Heart left ventricle (tissue), 16 donors: ENCODE measurements at places on chromosomes 16 and 17.
A peak's percentile ranks its signal among the peaks of the same experiment; 100 is the strongest.

DNA sequence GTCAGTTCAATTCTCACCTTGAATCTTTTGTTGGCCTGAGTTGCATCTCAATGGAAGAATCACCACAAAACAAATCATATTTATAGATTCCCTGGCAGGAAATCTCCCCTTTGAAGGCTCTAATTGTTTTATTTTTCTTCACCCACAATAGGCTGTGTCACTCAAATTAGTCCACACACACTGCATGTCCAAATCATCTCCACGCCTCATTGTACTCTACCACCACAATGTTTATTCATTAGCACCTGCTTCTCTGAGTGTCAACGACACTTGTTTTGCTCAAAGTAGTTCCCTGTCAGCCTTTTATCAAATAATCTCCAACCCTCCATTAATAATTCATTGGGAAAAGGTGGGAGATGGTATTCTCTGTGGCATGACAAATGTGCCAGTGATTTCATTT is 164.3 kb downstream of the ABCC12 start:
- DNase-seq = no peak

DNA sequence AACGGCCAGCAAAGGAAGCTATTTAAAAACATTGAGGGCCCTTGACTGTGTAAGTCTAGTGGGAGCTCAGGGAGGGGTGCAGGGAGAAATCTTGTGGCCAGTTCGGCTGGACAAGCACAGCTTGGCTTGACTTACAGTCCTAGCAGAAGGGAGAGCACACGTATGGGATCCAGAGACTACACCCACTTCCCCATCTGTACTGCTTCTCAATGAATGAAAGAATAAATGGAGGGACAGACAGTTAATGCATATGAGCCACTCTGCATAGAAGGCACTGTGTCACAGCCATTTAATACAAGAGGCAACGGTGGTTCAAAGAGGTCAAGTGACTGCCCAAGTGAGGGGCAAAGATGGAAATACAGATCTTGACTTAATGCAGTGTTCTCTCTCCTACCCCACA is 15.5 kb downstream of the GTF3C1 start:
- DNase-seq = no peak

- peak; percentile 48 for DNase-seq
Measured at GRCh38 chr17:35460354-35460851, 11.8 kb upstream of the SLFN13 start.

- no peak for DNase-seq
Measured at GRCh38 chr16:8714807-8715206, 40.4 kb downstream of the ABAT start.

DNA sequence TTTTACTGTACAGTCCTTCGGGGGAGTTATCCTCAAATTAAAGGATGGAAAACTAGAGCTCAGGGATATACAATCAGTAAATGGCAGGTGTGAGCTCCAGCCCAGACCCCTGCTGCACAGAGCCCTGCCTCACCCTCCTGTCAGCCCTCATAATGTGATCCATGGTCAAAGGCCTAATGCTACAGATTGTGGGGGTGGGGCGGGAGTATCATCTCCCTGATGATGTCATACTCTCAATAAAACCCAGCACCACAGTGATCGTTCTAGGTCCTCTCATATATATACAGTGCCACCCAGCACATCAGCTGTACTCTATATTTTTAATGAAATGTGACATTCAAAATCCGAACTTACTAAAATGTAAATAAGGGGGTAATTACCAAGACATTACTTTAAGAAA is 61.5 kb downstream of the SLC39A11 start:
- DNase-seq = no peak
